ENCODE measurements at places on chromosomes 11 and 22. TPM values are rescaled to one million over a fixed set of nuclear protein-coding genes. Genes with fewer than 3 reads are reported as not detected.

Gene APOBEC3H
- total RNA-seq, result not detected

DNA sequence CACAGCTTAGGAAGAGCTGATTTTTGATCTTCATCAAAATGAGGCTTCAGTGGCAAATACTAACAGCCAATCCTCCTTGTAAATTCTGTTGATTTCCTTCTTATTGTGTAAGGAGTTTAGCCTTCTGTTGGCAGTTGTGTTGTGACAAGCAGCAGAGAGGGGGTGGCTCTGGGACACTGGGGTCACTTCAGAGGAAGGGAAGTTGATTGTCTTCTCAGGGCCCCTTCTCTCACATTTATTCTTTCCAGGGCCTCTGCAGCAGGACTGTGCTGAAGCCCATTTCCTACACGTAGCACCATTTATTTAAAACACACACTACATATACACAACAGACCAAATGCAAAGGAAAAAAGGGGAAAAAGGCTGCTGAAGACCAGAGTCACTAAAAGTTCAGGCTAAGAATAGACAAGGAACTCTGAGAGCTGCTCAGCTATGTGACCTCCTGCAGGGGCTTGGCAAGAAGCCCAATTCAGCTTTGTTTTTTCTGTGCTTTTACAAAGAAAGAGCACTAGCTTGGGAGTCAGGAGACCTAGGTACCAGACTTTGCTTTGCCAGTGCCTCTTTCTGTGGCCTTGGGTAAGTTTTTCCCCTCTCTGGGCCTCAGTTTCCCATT lies 28.3 kb upstream of the UPB1 start:
- no peak for DNase-seq

- DNase-seq, result no peak
Observed at GRCh38 chr22:35556666-35557065, 16.0 kb downstream of the RASD2 start.

- no peak for DNase-seq
Observed at GRCh38 chr11:47254386-47254785, 3.4 kb upstream of the NR1H3 start.

DNA sequence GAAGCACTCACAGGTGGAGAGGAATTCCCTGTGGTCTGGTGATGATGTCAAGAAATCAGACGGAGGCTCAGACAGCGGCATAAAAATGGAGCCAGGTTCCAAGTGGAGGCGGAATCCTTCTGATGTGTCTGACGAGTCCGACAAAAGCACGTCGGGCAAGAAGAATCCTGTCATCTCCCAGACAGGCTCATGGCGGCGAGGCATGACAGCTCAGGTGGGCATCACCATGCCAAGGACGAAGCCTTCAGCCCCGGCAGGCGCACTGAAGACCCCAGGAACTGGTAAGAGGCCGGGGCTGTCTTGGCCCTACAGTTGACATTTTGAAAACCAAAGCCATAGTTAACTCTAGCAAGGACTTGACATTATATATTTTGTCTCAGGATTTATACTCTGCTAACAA lies 116.3 kb downstream of the DBX1 start:
- no peak for DNase-seq

GRCh38 chr11:63417174-63417852 lies 47.7 kb downstream of the SLC22A9 start:
- DNase-seq, result no peak

All from esophagus muscularis mucosa (tissue), 4 donors.